ENCODE measurements at places on chromosomes 11 and 22.

GRCh38 chr22:44650806-44651205 is 51.2 kb upstream of the PRR5 start:
- DNase-seq = no peak

DNA sequence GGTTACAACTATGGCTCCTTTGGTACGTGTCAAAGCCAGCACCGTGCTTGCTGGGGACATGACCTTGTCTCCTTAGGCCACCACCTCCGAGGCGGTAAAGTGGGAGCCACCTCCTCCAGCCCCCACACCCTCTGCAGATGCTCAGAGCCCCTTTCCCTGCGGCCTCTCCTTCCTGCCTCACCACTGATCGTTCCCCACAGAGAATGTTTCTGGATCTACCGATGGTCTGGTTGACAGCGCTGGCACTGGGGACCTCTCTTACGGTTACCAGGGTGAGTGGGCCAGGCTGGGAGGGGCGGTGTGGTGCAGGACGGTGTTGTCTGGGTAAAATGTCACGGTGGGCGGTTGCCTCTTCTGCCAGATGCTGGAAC is 8.9 kb downstream of the SIDT2 start:
- no peak for DNase-seq

- DNase-seq = peak; percentile 50
Observed at GRCh38 chr11:68505596-68505995, 45.0 kb downstream of the PPP6R3 start.

GRCh38 chr11:96222102-96222501 is 120.9 kb downstream of the MAML2 start:
- peak; percentile 84 for DNase-seq

GRCh38 chr11:114447892-114448291 is 8.6 kb downstream of the REXO2 start:
- peak; percentile 82 for DNase-seq

DNA sequence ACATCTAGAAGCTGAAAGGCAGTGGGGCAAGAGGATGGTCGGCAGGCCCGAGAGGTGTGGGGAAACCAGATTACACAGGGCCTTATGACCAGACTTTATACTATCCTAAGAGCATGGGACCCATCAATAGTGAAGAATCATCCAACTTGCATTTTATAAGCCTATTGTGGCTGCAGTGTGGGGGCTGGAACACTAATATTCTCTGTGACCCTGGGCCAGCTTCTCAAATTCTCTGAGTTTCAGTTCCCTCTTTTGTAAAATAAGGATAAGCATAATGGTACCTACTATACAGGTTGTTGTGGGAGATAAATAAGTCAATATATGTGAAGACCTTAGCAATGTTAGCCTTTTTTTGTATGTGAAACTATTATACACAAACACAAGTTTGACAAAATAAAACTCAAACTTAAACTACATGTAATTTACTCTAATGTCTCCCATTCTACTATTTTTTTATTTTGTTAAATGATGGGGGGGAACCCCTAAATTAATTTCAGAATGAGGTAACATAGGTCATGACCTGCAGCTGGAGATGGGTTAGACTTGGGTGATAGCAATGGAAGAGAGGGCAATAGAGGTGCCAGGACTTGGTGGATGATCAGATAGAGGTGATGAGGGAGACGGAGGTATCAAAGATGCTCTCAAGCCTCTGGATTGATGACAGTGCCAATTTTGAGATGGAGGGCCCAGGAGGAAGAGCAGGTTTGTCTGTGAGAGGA is 30.1 kb downstream of the SMCO4 start:
- DNase-seq = no peak

GRCh38 chr11:107682572-107682971 is 29.3 kb downstream of the SLN start:
- no peak for DNase-seq

DNA sequence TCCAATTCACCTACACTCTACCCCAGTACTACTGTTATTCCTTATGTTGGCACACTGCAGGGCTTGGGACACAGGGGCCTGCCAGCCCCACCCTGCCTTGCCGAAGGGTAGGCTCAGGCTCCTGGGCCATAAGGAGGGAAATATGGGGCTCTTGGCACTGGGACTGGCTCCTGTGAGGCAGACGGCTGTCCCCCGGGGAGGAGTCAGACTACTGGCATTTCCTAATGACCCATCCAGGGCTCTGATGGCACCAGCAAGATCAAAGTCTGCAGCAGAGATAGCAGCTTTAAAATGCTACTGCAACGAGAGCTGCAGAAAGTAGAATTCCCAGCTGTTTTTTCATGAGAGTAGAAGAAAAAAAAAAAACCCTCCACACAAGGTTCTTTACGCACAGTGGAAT is 42.2 kb upstream of the CYP2D6 start:
- peak; percentile 70 for DNase-seq

GRCh38 chr11:86587264-86588193 is 84.9 kb downstream of the ME3 start:
- no peak for DNase-seq

- no peak for DNase-seq
Observed at GRCh38 chr11:64878223-64878493, 263 bp downstream of the EHD1 start.

- DNase-seq = peak; percentile 9
Observed at GRCh38 chr11:112961751-112962578, 745 bp downstream of the NCAM1 start.

GRCh38 chr11:127592371-127592770 is 591.8 kb upstream of the KIRREL3 start:
- no peak for DNase-seq

DNA sequence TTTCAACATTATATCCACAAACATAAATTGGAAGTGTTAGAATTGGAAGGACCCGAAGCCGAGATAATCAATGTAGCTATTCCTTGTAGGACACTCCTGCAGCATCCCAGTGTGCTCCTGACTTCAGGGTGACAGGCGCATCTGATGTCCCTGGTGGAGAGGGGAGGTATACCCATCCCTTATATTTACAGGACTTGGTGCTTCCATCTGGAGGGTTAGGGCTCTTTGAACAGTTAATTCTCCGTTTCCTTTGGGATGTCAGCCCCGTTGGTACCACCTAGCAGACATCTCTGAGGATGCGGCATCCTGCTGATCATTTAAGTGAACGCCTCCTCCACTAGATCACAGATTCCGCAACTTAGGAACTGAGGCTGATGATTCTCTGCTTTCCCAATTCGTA is 451.3 kb downstream of the OPCML start:
- DNase-seq = no peak

DNA sequence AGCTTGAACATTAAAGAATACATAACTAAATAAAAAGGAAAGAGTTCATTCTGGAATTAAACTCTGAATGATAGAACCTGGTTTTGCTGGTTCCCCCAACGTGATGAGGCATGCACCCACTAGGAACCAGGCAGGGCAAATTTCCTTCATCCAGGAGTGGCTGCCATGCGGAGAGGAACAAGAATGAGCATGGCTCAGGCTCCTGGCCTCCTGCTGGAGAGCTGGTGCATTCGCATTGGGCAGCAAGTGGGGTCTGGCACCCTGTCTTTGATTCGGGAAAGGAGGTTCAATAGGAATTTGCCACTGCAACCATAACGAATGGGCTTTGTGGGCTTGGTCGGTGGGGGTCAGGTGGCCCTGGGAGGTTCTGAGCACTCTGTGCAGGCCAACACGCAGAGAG is 169.8 kb upstream of the TENM4 start:
- DNase-seq = no peak

- no peak for DNase-seq
Observed at GRCh38 chr22:44030051-44030701, 6.1 kb downstream of the PARVB start.

GRCh38 chr11:87063982-87064381 is 26.2 kb downstream of the TMEM135 start:
- DNase-seq = peak; percentile 41

GRCh38 chr11:76069001-76069400 is 137.3 kb downstream of the WNT11 start:
- DNase-seq = no peak

GRCh38 chr22:46934746-46935491 is 172.5 kb downstream of the TBC1D22A start:
- peak; percentile 88 for DNase-seq

DNA sequence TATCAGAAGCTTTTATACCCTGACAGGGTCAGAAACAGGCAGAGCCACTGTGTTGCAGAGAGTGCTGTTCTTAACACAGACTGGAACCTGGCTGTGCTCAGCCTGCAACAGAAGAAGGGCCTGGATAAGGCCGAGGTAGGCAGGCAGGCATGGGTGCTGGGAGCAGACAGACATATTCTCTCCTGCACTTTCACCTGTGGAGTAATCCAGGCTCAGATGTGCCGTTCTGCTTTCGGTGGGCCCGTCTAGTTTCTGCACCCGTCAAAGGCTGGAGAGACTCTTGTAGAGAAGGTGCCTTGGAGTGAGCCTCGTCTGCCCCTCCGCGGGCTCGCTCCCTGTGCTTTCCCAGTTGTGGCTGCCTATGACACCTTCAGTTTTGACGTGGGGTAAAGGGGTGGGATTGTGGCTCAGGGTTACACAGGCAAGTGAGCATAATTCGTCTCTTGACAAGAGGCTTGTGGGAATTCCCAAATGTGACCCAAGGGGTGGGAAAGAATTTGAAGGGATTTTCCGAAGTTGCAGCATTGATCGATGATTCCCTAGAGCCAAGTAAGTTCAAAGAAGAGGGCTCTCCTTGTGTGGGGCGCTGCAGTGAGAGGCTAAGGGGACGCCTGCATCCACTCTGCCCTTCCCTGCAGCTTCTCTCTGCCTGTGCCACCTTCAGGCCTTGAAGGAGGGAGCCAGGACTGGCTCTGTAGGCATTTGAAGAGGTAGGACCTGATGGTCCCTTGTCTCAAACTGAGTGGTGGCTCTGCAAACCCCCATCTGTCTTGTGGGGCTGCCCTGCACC is 16.2 kb upstream of the ST3GAL4 start:
- DNase-seq = no peak

GRCh38 chr11:60878245-60879101 is 11.1 kb downstream of the ZP1 start:
- DNase-seq = no peak

DNA sequence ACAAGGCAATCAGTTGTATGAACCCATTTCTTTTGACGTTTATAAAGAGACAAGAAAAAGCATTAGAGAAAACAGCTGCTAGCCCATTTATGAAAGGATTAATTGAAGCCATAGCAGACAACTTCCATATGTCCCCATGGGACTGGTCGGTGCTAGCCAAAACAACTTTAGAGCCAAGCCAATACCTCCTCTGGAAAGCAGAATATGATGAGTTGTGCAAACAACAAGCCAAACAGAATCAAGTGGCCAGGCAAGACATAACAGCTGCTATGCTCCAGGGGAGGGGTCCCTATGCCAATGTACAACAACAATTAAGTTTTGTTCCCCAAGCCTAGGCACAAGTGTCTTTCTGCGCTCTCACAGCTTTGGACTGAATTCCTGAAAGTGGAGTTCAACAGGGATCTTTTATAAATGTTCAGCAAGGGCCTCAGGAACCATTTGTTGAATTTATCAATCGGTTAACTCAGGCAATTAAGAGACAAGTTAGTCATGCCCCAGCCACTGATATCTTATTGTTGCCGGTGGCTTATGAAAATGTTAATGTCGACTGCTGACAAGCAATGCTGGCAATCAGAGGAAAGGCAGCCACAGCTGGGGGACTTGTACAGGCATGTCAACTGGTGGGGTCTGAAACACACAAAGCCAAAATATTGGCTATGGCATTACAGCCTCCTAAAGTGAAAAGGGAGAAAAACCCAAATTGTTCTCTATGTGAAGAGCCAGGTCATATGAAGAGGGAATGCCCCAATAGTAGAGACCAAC is 1593.1 kb upstream of the TENM4 start:
- no peak for DNase-seq

GRCh38 chr22:31653944-31654343 is 8.1 kb downstream of the PISD start:
- no peak for DNase-seq
